ENCODE measurements at places on chromosomes 11 and 22.
A peak's percentile ranks its signal among the peaks of the same experiment; 100 is the strongest.

DNA sequence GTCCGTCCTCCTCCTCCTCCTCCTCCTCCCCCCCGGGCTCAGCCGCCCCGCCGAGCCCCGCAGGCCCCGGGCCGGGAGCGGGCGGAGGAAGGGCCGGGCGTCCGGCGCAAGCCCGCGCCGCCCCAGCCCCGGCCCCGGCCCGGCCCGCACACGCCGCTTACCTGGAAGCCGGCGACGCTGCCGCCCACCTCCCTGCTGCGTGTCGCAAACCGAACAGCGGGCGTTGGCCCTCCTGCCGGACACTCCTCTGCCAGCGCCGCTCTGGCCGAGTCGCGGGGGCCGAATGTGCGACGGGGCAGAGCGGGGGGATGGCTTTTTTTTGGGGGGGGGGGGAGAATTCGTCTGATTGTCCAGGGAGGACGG, 1.1 kb downstream of the IGF2 start:
- DNase-seq, result no peak

- DNase-seq, result no peak
These were observed 77.2 kb upstream of the PPARA start for GRCh38 chr22:46072981-46073682.

DNA sequence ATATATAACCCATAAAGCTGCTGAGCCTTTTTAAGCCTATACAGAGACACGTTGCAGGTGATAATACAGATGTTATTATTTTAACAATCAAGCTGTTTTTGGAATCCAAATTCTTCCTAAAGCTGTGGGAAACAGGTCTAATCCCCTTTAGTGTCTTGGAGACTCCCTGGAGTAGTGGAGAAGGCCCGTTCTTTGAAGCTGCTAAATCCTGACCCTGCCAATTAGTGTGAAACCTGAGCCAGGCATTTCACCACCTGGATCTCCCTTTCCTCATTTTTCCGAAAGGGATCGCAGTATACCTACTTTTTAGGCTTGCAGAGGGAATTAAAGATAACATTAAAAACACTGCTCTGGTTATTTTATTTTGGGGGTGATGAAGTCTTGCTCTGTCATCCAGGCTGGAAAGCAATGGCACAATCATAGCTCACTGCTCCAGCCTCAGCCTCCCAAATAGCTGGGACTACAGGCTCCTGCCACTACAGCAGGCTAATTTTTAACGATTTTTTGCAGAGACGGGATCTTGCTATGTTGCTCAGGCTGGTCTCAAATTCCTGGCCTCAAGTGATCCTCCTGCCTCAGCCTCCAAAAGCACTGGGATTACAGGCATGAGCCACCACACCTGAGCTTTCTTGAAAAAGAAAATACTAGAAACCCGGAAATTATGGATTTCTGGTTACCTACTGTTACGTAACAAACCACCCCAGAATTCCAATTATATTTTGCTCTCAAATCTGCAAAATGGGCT, 1.7 kb upstream of the EIF4ENIF1 start:
- DNase-seq, result no peak

GRCh38 chr11:13009476-13009920, 382 bp downstream of the RASSF10 start:
- no peak for DNase-seq

DNA sequence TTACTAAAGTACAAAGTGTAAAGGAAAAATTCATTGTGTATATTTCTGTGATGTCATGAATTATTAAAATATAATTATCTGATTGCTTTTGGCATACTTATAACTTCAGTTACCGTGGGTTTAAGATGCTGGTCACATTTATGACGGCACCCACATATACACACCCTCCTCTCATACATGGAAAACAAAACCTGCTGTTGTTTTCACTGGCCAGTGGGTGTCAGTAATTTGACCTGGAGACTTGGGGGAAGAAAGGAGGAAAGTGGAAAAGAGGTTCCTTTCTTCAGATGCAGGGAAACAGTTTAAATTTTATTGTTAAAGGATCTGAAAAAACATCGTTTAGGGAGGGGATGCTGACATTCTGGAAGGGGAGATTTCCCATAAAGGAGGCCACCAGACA, 742 bp upstream of the BBOX1 start:
- DNase-seq, result no peak

- DNase-seq, result no peak
These were observed 278.2 kb upstream of the CHORDC1 start for GRCh38 chr11:90500922-90501568.

GRCh38 chr11:128391811-128392210, 195.5 kb downstream of the ETS1 start:
- no peak for DNase-seq

DNA sequence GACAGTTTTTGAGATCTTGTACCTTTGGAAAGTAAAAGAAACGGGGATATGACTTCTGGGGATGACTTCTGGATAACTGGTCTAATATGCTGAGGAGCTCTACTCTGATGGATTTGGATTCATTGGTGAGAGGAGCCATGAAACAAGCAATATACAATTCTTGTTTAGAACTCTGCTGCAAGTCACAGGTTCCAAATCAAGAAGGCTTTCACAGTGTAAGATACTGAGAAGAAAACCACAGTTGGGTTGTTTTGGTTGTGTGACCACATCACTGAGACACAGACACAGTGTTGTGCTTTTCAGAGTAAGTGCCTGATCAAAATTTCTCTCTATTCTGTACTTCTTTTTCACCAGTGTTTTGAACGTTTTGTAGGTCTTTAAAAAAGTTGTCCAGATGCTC, 13.1 kb upstream of the UCP2 start:
- peak; percentile 65 for DNase-seq

DNA sequence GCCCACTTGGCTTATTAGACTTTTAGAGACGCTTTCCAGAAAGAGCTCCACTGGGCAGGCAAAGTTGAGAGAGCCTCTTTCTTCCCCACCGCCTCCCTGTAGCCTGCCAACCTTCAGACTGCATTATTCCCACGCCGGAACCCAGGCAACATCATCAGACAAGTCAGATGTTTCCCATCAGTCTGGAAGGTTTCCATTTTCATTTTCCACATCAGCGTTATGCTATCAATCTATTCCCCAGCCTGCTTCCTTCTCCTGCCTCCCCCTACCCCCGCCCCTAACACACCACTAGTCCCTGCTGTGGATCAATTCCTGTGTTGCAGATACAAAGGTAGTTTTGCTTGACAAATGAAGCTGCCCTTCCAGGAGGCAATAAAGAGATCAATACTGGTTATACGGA, 184.8 kb downstream of the DSCAML1 start:
- DNase-seq, result no peak

DNA sequence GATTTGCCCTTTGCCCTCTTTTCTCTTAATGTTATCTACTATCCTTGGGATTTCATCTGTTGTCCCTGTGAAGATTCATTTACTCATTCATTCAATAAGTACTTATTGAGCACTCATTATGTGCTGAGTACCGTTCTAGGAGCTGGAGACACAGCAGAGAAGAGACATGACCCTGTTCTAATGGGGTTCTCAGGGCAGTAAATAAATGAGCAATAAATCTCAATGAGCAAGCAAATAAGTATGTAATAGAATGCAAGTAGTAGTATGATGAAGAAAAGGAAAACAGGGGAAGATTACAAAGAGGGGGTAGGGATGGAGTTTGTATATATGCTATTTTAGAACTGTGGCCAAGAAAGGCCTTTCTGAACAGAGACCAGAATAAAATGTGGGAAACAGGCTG, 34.2 kb upstream of the NRIP3 start:
- no peak for DNase-seq

- DNase-seq, result no peak
These were observed 1.8 kb upstream of the MUC2 start for GRCh38 chr11:1072821-1073231.

- no peak for DNase-seq
These were observed 112.0 kb upstream of the OR5AK2 start for GRCh38 chr11:56876621-56877275.

DNA sequence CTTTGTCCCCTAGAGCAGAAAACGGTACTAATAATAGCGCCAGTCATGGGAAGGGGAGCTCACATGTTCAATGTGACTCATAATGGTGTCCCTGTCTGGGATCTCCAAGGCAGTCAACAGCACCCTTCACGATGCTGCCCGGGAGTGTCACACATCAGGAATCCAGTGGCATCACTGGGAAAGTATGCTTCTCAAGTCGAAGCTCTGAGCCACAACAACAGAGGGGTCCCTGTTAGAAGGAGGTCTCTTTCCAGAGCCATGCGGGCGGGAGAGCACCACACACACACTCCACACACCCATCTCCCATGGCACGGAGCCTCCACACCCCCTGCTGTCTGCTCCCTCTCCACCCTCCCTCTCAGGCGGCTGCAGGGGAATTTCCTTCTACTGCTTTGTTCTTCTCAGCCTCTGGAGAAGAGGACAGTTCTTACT, 119.7 kb downstream of the ETS1 start:
- no peak for DNase-seq

DNA sequence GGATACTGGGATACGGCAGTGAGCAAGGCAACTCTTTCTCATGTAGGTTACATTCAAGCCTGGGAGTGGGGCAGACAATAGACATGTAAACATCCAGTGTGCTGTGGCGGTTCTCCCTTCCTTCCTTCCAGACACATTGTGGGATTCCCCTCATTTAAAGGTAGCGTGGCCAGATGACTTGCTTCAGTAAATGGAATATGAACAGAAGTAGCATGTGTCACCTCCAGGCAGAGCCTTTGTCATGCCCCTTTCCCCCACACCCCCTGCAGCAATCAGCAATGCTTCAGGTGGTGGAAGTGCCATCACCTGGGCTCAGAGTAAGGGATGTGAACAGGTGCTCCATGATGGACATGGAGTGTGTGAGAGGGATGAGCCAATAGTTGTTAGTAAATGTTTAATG, 34.8 kb upstream of the TTC12 start:
- DNase-seq, result no peak

Measured in activated CD4-positive, alpha-beta T cell treated with anti-CD3 and anti-CD28 coated beads, Interleukin-2, Interleukin-4, amounts not matched to agents 100 ng/mL and 50 ng/mL, durations not matched to agents 16 hours and 8 hours (primary cell).